ENCODE measurements at places on chromosomes 16 and 17.

DNA sequence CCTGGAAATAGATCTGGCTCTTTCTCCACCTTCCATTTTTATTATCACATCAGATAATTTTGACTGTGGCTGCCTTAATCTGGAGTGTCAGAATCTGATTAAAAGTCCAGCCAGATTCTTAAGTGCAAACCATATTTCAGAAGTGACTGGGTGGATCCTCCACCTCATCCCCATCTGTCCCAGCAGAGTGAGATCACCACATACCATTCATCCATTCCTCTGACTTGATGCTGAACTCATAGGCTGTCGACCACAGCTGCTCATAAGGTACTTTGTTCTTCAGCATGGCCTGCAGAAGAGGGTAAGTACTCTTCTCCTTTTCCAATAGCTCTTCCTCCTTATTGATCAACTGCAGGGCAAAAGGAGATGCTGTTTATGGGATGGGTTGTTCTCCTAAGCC is 53.5 kb downstream of the DNAH3 start:
- no peak for DNase-seq

DNA sequence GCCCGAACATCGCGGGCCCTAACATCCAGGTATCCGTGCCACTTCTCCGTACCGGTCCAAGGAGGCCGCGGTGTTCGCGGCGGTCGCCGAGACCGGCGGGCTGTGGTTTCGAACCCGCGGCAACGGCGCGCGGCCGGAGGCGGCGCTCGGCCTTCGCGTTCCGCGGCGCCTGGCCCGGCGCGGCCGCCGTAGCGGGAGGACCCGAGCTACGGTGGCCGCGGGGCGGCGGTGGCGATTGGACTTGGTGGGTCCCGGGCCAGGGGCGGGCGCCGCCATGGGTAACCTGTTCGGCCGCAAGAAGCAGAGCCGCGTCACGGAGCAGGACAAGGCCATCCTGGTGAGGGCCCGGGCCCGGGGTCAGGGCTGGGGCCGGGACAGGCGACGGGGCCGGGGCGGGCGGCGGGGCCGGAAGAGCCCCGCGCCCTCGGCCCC is at the start of gene CHMP6:
Gene CHMP6 (plus strand): TSS at position 197 of the 432 bp plus-strand sequence. CDS start 78 bp downstream, at position 275.
- DNase-seq: peak; percentile 42

GRCh38 chr16:49773534-49774475 is 82.1 kb downstream of the ZNF423 start:
- DNase-seq: no peak

- DNase-seq: no peak
These were observed 6.5 kb upstream of the USP32 start for GRCh38 chr17:60398227-60398959.

DNA sequence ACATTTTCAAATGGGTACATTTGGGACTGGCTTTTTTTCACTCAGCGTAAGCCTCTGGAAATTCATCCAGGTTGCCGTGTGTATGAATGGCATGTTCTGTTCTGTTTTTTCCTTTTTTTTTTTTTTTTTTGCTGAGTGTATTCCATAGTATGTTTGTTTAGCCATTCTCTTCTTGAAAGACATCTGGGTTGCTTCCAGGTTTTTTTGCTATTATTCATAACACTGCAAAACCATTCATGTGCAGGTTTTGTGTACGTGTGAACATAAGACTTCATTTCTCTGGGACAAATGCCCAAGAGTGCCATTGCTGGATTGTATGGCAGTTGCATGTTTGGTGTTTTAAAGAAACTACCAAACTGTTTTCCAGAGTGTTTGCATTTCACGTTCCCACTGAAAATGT is 335.9 kb upstream of the TNRC6C start:
- no peak for DNase-seq

GRCh38 chr17:59858167-59858816 is 34.5 kb downstream of the TUBD1 start:
- no peak for DNase-seq

- DNase-seq: no peak
These were observed 43.4 kb downstream of the METRNL start for GRCh38 chr17:83122834-83123233.

DNA sequence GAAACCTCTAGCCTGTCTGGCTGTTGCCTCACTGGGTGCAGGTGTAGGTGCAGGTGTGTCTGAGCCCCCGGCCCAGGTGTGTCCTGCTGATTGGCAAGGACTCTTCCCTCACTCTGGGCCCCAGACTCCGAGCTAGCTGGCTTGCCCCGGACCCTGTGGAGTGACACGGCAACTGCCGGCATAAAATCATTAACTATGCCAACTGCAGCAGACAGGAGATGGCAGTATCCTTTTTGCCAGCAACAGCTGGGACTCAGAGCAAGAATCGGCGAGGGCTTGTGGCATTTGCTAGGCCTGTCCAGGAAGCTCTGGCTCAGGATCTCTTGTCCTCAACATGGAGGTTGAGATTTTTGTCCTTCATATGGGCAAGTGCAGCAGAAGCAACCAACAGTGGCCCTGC is 20.8 kb downstream of the CIAPIN1 start:
- DNase-seq: no peak

Data from nucleus accumbens (tissue), 56 donors.